ENCODE measurements at places on chromosomes 7 and 10. TPM values are rescaled to one million over a fixed set of nuclear protein-coding genes. Genes with fewer than 3 reads are reported as not detected.

DNA sequence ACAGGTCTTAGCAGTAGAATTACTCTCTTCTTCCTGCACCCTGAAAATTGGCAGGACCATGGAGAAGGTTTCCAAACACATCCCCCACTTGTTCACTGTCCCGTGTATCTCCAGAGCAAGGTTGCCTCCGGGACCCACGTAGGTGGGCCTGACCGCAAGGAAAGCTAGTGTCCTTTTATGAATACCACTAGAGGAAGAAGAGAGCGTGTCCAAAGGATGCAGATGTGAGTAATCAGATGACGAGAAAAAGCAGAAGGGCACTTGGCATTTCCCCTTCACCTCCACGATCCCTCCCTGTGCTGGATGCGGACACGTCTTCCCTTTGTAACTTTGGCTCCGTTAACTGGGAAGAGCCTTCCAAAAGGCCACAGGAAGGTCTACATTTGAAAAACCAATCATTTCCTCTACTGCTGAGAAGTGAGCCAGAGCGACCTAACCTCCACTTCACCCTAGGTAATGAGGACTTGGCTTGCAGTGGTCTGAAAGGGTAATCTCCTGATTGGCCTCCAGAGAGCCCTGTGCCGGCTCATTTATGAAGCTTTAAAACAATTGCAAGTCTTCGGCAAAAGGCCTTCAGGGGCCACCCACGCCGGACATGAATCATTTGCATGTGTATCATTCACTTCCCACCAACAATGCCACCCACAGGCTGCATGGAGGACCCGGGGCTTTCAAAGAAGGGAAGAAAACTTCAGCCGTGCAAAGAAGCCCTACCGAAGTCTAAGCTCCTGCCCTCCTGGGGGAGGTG lies 55.4 kb downstream of the LYZL1 start:
- DNase-seq, result no peak

GRCh38 chr7:99050971-99051370 lies 92.9 kb downstream of the SMURF1 start:
- no peak for DNase-seq

GRCh38 chr7:2510909-2511768 lies 8.4 kb upstream of the LFNG start:
- no peak for DNase-seq

GRCh38 chr7:16812542-16813231 lies 7.9 kb upstream of the AGR2 start:
- no peak for DNase-seq

GRCh38 chr7:90407484-90407821 lies 4.2 kb downstream of the CLDN12 start:
- DNase-seq, result no peak

GRCh38 chr7:25545124-25546008 lies 317.1 kb upstream of the NPVF start:
- no peak for DNase-seq

DNA sequence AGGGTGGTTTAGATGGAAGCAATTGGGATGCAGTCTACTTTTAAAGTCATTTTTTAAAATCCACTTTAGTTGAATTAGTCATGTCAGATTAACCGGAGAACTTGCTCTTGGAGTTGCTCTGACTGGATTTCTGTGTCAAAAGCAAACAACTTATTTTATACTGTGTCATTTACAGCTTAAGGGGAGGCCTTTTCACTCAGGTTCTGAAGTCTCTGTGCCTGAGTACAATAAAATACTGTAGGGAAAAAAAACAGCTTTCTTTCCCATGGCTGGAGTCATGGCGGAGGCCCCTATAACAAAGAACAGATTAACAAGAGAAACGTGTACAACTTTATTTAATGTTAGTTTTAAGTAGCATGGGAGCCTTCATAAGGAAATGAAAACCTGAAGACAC lies 39.2 kb upstream of the MSRB2 start:
- DNase-seq, result no peak

DNA sequence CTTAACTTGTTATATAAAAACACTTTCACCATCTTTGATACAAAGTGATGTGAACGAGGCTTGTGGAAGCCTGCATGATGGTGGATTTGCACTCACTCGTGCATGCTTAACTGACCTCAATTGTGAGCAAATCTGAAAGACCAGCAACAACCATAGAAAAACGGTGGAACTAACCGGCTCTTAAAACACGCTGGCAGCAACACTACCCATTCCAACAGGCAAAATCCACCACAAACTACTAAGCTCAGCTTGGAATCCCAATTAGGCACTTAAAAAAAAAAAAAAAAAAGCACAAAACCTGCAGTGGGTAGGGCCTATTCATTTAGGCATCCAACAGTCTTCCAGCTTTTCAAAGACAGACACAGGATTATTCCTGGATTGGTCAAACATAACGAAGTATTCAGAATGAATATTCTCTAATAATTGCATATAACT lies 1.8 kb downstream of the GDI2 start:
- DNase-seq, result peak; percentile 25

DNA sequence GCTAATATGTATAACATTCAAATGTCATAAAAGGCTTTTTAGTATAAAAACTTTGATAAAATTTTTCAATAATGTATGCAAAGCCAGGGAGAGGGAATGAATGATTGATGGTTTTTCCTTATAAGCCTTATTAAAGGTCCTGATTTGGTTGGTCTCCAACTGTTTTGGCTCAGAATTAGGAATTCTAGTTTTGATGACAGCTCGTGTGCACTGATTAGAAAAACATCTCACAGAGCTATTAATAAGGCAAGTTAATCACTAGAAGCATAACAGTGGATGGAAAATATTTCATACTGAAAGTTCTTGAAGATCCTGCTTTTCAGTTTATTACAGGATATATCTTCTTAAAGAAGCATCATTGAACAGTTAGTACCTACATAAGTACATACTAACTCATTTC lies 114.9 kb upstream of the NOBOX start:
- no peak for DNase-seq

- no peak for DNase-seq
Measured at GRCh38 chr7:150481922-150482321, 31.5 kb downstream of the GIMAP8 start.

DNA sequence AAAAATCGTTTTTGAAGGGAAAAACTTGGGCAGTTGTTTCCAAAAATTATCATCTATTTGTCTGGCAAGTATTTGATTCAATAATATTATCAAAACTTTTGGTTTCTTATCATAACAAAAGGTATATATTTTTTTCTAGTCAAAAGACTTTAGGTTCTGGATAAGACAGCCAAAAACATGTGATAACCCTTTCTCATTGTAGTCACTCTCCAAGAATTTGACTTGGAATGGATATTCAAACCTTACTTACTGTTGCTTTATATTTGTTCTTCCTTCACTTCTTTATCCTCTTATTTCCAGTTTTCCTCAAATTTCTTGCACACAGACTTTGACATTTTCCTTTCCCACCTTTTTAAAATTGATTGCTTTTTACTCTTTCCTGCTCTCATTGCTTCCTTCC lies 140.9 kb upstream of the FAM3C start:
- DNase-seq, result no peak

- DNase-seq, result no peak
Measured at GRCh38 chr7:111092406-111093236, 1.7 kb downstream of the LRRN3 start.

DNA sequence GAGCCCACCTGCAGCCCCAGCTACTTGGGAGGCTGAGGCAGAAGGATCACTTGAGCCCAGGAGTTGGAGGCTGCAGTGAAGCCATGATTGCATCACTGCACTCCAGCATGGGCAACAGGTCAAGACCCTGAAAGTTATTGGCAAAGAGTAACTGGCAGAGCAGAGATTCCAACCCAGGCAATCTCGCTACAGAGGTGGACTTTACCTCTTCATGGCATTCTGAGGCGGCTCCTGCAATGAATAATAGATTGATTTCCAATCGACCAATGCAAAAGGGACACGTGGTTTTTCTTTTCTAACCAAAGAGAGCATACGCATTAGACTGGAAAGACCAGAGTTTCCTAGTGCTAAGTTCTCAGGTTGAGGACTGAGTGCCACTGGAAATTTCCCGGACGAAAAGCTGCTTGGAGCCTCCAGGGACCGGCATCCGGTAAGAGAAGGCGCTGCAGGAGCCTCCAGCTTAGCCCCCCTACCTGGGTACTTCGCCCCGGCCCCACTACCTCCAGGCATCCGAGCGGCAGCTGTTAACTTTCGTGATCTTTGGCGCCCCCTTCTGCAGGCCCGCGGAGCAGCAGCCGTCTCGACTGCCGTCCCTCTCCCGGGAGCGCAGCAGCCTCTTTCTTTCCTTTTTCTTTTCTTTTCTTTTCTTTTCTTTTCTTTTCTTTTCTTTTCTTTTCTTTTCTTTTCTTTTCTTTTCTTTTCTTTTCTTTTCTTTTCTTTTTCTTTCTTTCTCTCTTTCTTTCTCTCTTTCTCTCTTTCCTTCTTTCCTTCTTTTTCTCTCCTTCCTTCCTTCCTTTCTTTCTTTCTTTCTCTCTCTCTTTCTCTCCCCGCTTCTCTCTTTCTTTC lies 4.1 kb downstream of the MBLAC1 start:
- DNase-seq, result peak; percentile 45

DNA sequence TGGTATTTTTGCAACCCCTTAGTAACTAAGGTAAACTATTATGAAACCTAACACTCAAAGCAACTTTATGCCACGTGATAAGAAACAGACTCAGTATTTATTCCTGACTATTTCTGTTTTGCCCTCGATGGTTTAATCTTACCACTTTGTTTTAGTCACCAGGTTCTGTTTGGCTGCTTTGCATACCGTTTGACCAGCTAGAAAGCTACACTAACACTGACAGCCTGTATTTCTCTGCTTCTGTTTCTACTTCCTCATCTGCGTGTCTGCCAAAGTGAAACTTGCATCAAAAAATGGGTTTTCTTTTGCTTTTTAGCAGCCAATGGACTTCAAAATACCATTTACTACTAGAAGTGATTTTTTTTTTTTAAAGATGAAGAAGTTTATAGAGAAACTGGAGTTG lies 802.5 kb downstream of the GRM8 start:
- no peak for DNase-seq

- no peak for DNase-seq
Measured at GRCh38 chr10:102066399-102067088, 1.4 kb downstream of the HPS6 start.

- no peak for DNase-seq
Measured at GRCh38 chr7:79096361-79096805, 357.1 kb downstream of the MAGI2 start.

- DNase-seq, result no peak
Measured at GRCh38 chr10:10712155-10712704, 305.4 kb upstream of the CELF2 start.

DNA sequence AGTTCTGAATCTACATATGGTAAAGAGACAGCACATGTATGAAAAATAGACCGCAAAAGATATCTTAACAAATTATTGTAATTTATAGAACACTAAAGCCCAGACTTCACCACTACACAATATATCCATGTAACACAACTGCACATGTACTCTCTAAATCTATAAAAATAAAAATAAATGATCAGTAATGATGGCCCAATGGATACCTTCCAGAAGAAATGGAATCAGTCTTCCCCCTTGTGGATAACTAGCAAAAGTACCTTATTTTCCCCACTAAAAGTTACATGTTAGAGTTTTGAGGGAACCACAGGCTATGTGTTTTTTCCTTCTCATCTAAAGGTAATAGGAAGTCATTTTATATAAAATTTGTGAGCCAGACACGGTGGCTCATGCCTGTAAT lies 25.7 kb downstream of the C7orf25 start:
- DNase-seq, result peak; percentile 36

- DNase-seq, result no peak
Measured at GRCh38 chr10:104393387-104393786, 39.8 kb downstream of the CFAP58 start.

DNA sequence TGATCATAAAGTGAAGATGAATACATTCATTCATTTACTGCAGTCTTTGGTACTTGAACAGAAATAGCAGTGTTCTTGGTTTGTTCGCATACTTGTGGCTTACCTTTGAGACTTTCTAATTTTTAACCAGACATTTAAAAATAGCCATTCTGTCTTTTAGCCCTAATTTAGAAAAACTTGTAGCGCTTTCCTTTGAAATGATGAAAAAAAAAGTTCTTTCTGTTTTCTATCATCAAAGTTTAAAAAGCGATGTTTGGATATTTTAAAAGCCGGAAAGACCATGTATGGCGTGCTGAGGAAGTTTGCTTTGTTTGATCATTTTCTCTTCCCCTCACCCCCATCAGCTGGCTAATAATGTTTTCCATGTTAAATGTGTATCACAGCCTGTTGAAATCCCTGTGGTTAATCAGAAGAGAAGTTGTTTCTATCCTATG lies 116.3 kb downstream of the CUX1 start:
- no peak for DNase-seq

DNA sequence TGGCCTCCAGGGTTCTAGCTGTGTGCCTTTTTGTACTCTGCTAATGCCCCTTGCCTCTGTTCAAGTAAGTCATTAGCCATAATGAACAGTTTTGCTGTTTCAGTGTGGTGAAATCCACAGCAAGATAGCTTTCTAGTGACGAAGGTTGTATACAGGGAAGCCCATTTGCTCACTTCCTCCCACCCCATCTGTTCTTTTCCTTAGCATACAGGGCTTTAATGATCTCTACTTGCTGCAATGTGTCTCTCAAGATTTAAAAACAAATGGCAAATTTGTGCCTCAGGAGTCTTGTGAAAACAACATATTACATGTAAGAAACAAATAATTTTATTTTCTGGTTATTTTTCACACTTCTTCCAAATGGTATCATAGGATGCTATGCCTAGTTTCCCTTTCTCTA lies 243.2 kb downstream of the CDK14 start:
- no peak for DNase-seq

DNA sequence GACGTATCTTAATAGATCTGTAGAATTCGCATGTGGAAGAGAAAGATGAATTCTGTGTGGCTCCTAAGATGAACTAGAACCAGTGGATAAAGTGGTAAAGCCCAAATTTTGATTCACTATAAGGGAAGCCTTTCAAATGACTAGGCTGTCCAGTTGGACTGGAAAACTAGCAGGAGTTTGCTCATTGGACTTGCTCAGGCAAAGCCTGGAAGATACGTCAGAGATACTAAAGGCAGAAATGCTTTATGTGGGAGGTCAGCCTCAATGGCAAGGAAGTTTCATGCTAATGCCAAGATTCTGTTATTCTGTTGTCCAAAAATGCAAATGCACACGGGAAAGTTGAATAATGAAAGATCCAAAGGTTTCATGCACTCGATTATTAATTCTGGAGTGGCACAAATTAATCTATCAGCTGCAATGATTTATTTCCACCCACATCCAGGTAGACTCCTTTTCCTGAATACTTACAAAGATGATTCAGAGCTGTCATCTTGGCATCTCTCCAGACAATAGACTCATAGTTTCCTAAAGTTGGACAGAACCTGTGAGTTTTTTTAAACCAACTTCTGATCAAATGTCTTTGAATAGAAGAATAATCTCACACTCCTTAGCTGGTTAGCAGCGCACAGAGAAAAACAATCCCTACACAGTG lies 20.5 kb upstream of the PPP1R3C start:
- peak; percentile 84 for DNase-seq

- DNase-seq, result no peak
Measured at GRCh38 chr7:84847038-84847437, 339.8 kb downstream of the SEMA3D start.

- DNase-seq, result no peak
Measured at GRCh38 chr7:128962899-128963298, 25.2 kb downstream of the IRF5 start.

Gene FOXI2
- not detected for total RNA-seq

Gene CCDC146
- total RNA-seq, result 0.14 TPM

Gene CPEB3
- total RNA-seq, result 0.09 TPM

Gene TRIM50
- not detected for total RNA-seq

Gene CALN1
- total RNA-seq, result not detected

Gene HOGA1
- total RNA-seq, result 70.8 TPM

Gene TRPV5
- total RNA-seq, result not detected

Gene ACHE
- total RNA-seq, result not detected

All from Caki2 (cell line).